K562 (cell line): ENCODE measurements at places on chromosomes 6 and 20. TPM values are rescaled to one million over a fixed set of nuclear protein-coding genes. Genes with fewer than 3 reads are reported as not detected.

Gene GFOD1
- 7.0 and 8.2 TPM in 2 replicates for polyA plus RNA-seq

Gene IL17A
- polyA plus RNA-seq: not detected in 2 replicates

Gene TRIM31
- polyA plus RNA-seq: not detected in 2 replicates

Gene TTPAL
- polyA plus RNA-seq: 2.6 and 2.9 TPM in 2 replicates

Gene TPD52L1
- polyA plus RNA-seq: 148 and 149 TPM in 2 replicates

Gene SNAP25
- 0.12 TPM in 1 of 2 replicates, not detected in the other for polyA plus RNA-seq

- H3K4me3 ChIP-seq: no peak overlapping the region
- no peaks in the 10 kb centered on the region; the same call in 2 of the 3 replicates for H3K4me1 ChIP-seq
- no peak for DNase-seq
- no peaks in the 10 kb centered on the region for H3K36me3 ChIP-seq
Observed at GRCh38 chr20:49513517-49513916, 31.0 kb upstream of the KCNB1 start.

DNA sequence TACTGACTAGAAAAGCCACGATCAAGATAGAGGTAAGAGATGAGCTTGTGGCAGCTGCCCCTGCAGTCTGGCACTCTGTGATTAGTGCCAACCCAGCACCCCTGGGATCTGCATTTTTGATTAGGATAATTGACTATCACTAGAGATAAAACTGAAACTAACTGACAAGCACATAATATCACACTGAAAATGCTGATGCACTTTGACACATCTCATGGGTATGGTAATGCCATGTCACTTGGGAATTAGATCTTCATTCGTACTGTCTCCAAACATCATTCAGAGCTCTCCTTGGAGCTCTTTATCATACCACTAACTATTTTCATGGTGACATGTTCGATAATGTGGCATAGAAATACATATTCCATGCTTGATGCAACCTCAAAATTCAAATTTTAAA lies 612.9 kb upstream of the BTBD3 start:
- H3K4me1 ChIP-seq: no peaks in the 10 kb centered on the region
- no peak overlapping the region for H3K4me3 ChIP-seq
- no peaks in the 10 kb centered on the region for H3K36me3 ChIP-seq
- no peak for DNase-seq
- no peaks in the 10 kb centered on the region for H3K27me3 ChIP-seq
- no peak overlapping the region for H3K27ac ChIP-seq

GRCh38 chr20:19780261-19780660 lies 22.2 kb downstream of the RIN2 start:
- no peak for DNase-seq
- no peak overlapping the region for H3K4me3 ChIP-seq
- H3K27me3 ChIP-seq: no peaks in the 10 kb centered on the region; the same call in 1 of the 2 replicates
- H3K36me3 ChIP-seq: no peaks in the 10 kb centered on the region

- DNase-seq: no peak
- peaks cover 77% of the 10 kb centered on the region for H3K4me1 ChIP-seq
- H3K27ac ChIP-seq: peak overlapping the region; percentile 12; the same call in 1 of the 3 replicates
- H3K4me3 ChIP-seq: no peak overlapping the region
- peaks cover 72% of the 10 kb centered on the region; the same call in 2 of the 3 replicates for H3K36me3 ChIP-seq
Observed at GRCh38 chr20:32623667-32624157, 38.6 kb upstream of the NOL4L start.

DNA sequence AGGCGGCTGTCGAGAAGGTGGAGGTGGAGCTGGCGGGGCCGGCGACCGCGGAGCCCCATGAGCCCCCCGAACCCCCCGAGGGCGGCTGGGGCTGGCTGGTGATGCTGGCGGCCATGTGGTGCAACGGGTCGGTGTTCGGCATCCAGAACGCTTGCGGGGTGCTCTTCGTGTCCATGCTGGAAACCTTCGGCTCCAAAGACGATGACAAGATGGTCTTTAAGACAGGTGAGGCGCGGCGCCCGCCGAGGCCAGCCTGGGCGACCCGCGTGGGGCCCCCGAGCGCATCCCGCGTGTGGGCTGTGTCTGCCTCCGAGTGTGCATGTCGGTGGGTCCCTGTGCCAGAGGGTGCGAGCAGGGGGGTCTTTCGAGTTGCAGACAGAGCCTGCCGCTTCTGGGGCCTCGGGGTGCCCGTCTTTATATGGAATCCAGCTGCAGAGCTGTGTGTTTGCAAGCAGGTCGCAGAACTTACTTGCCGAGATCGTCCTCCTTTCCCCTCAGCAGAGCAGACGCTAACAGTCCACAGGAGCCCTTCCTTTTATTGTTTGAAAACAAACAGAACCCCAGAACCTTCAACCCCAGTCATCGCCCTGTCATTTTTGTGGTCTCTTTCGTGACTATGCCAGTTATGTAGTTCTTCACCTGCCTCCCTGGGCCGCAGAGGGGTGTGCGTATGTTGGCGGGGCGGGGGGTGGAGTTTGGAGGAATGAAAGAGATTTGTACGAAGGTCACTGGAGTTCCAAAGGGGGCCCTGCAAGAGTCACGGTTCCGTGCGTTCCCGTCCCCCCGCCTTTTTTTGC lies 766 bp downstream of the SLC16A10 start:
- H3K36me3 ChIP-seq: no peaks in the 10 kb centered on the region
- DNase-seq: no peak
- H3K27me3 ChIP-seq: peaks cover 19% of the 10 kb centered on the region
- H3K27ac ChIP-seq: no peak overlapping the region
- H3K4me1 ChIP-seq: 0 out of 3 replicates have a peak, but pooled peaks cover 3% of the 10 kb centered on the region

DNA sequence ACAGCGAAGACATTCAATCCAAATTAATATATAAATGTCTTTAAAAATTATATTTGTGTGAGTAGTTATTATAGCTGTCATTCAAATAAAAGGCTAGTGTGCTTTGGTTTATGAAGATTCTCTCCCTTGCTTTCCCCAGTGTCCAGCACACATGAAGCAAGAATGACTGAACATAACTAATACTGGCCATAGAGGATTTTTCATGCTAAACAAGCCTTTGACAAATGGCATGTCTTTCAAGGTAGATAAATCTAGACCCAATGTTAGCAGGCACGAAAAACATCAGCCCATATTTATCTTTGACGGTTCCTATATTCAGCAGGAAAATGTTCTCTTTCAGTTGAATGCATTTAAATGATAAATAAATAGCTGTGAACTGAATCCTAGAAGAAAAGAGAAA lies 1234.4 kb downstream of the EPHA7 start:
- no peak for DNase-seq
- H3K4me3 ChIP-seq: no peak overlapping the region
- H3K36me3 ChIP-seq: no peaks in the 10 kb centered on the region
- H3K27ac ChIP-seq: no peak overlapping the region
- no peaks in the 10 kb centered on the region for H3K4me1 ChIP-seq
- no peaks in the 10 kb centered on the region for H3K27me3 ChIP-seq

DNA sequence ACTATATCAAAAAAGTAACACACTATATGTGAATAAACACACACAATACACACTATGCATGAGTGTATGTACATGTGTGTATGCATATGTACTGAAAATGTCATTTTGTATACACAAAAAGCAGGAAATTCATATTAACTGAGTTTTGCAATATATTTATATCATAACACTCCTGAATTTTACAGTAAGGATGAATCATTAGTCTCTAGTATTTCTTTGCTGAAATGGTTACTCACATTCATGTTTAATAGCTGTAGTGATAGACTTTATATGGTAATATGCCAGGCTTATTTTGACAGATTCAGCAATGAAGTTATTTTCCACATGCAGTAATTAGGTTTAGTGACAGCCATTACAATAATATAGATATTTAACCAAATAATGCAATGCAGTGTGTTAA lies 1216.2 kb upstream of the CITED2 start:
- H3K36me3 ChIP-seq: no peaks in the 10 kb centered on the region
- no peaks in the 10 kb centered on the region for H3K4me1 ChIP-seq
- H3K27ac ChIP-seq: no peak overlapping the region
- no peak for DNase-seq
- no peak overlapping the region for H3K4me3 ChIP-seq

GRCh38 chr20:25360631-25361286 lies 29.9 kb downstream of the ABHD12 start:
- no peak overlapping the region for H3K4me3 ChIP-seq
- H3K4me1 ChIP-seq: no peaks in the 10 kb centered on the region; the same call in 2 of the 3 replicates
- no peaks in the 10 kb centered on the region for H3K36me3 ChIP-seq

DNA sequence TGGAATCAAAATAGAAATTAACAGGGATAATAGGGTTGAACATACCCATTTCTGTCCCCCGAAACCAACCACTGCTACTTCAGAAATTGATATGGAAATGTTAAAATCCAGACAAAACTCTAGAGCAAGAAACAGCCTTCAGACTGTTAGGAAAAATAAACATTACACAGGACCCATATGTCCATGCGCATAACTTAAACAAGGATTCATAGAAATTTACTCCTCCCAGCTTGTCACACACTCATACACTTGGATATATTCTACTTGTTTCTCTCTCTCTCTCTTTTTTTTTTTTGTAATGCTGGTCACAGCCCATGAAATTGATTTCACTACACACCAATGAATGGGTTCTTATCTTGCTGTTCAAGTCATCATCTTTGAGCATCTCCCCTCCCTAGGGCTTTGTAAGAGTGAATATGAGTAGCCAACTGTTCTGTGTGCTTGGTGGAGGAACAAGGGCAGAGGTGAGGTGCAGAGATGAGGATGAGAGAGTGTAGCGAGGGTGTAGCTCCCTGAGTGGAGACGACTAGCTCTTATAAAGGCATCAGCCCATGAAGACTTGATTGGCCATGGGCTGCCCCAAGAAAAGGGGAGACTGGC lies 61.8 kb upstream of the MLN start:
- no peak for DNase-seq
- peaks cover 8% of the 10 kb centered on the region for H3K4me1 ChIP-seq
- H3K4me3 ChIP-seq: no peak overlapping the region
- no peak overlapping the region for H3K27ac ChIP-seq
- H3K36me3 ChIP-seq: no peaks in the 10 kb centered on the region
- peaks cover 25% of the 10 kb centered on the region for H3K27me3 ChIP-seq

GRCh38 chr6:167347226-167347625 lies 22.3 kb downstream of the TTLL2 start:
- H3K27ac ChIP-seq: no peak overlapping the region
- H3K4me3 ChIP-seq: no peak overlapping the region
- peaks cover 33% of the 10 kb centered on the region for H3K27me3 ChIP-seq
- H3K4me1 ChIP-seq: peaks cover 9% of the 10 kb centered on the region; the same call in 1 of the 2 replicates
- H3K36me3 ChIP-seq: no peaks in the 10 kb centered on the region
- no peak for DNase-seq

- DNase-seq: no peak
- no peaks in the 10 kb centered on the region for H3K27me3 ChIP-seq
- no peak overlapping the region for H3K4me3 ChIP-seq
- no peaks in the 10 kb centered on the region for H3K36me3 ChIP-seq
- no peaks in the 10 kb centered on the region for H3K4me1 ChIP-seq
Observed at GRCh38 chr6:81762132-81762531, 9.7 kb upstream of the TENT5A start.

DNA sequence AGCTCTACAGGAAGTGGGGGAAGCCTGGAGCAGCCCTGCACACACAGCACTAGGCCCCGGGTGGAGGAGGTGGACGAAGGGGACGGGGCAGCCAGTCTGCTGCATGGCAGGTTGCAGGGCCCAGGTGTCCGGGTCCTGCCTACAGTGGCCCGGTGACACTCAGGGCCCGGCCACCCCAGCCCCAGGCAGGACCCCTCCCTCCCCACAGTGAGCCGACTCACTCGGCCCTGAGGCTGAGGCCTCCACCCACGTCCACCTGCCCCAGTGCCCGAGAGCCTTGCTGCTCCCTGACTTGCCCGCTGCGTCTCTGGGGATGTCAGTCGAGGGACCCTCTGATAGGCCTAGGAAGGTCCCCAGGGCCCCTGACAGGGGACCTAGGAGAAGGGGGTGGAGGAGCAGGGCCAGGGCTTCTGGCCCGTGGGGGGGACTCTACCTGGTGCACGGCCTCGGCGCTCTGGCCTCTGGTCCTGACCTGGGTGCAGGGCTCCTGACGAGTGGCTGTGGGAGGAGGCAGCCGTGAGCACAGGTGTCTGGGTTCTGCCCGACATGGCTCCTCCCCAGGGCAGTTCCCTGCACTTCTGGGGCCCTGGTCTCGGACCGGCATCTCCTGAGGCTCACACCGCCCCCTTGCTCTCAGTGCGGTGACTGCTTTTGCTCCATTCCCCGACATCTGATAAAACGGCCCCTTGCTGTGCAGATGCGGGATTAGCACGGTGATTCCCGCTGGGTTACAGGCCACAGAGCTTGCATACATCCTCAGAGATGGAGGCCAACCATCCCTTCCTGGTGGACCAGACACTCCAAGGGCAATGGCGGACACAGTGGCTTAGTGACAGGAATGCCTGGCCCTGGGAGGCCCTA lies 20.1 kb downstream of the FRMD1 start:
- H3K36me3 ChIP-seq: no peaks in the 10 kb centered on the region
- H3K27me3 ChIP-seq: peaks cover 27% of the 10 kb centered on the region; the same call in 2 of the 3 replicates
- H3K27ac ChIP-seq: no peak overlapping the region
- no peak overlapping the region for H3K4me3 ChIP-seq
- H3K4me1 ChIP-seq: peaks cover 33% of the 10 kb centered on the region; the same call in 1 of the 2 replicates
- DNase-seq: peak; percentile 32

- H3K27ac ChIP-seq: no peak overlapping the region
- no peaks in the 10 kb centered on the region for H3K27me3 ChIP-seq
- H3K4me3 ChIP-seq: no peak overlapping the region
Observed at GRCh38 chr6:116145803-116146675, 20.1 kb upstream of the COL10A1 start.

- H3K4me1 ChIP-seq: peaks cover 12% of the 10 kb centered on the region; the same call in 2 of the 3 replicates
- H3K27me3 ChIP-seq: no peaks in the 10 kb centered on the region; the same call in 2 of the 3 replicates
- no peaks in the 10 kb centered on the region for H3K36me3 ChIP-seq
- DNase-seq: no peak
Observed at GRCh38 chr6:87745966-87746721, 44.1 kb upstream of the AKIRIN2 start.

GRCh38 chr20:47778398-47779354 lies 6.6 kb downstream of the SULF2 start:
- H3K4me1 ChIP-seq: no peaks in the 10 kb centered on the region
- no peak overlapping the region for H3K27ac ChIP-seq
- DNase-seq: no peak
- H3K4me3 ChIP-seq: no peak overlapping the region
- H3K36me3 ChIP-seq: no peaks in the 10 kb centered on the region

- no peaks in the 10 kb centered on the region for H3K36me3 ChIP-seq
- no peak overlapping the region for H3K4me3 ChIP-seq
- peak; percentile 33 for DNase-seq
- peaks cover 67% of the 10 kb centered on the region for H3K27me3 ChIP-seq
Observed at GRCh38 chr6:33082702-33083101, 6.9 kb downstream of the HLA-DPB1 start.

- no peaks in the 10 kb centered on the region for H3K4me1 ChIP-seq
- no peaks in the 10 kb centered on the region for H3K27me3 ChIP-seq
- DNase-seq: no peak
- H3K4me3 ChIP-seq: no peak overlapping the region
Observed at GRCh38 chr6:115583290-115583689, 477.4 kb downstream of the FRK start.

- H3K27ac ChIP-seq: no peak overlapping the region
- peaks cover 4% of the 10 kb centered on the region; the same call in 2 of the 3 replicates for H3K27me3 ChIP-seq
- H3K36me3 ChIP-seq: no peaks in the 10 kb centered on the region
Observed at GRCh38 chr6:106377061-106377540, 16.6 kb downstream of the CRYBG1 start.

GRCh38 chr20:24388828-24389380 lies 80.5 kb upstream of the SYNDIG1 start:
- no peaks in the 10 kb centered on the region for H3K4me1 ChIP-seq
- H3K27ac ChIP-seq: no peak overlapping the region
- no peaks in the 10 kb centered on the region for H3K27me3 ChIP-seq
- no peaks in the 10 kb centered on the region for H3K36me3 ChIP-seq
- DNase-seq: no peak
- H3K4me3 ChIP-seq: no peak overlapping the region

GRCh38 chr6:116611056-116611455 lies 5.2 kb upstream of the RSPH4A start:
- H3K27me3 ChIP-seq: no peaks in the 10 kb centered on the region
- no peaks in the 10 kb centered on the region for H3K36me3 ChIP-seq
- H3K27ac ChIP-seq: no peak overlapping the region
- no peaks in the 10 kb centered on the region; the same call in 1 of the 2 replicates for H3K4me1 ChIP-seq
